ENCODE measurements at places on chromosomes 7 and 10. TPM values are rescaled to one million over a fixed set of nuclear protein-coding genes. Genes with fewer than 3 reads are reported as not detected.

DNA sequence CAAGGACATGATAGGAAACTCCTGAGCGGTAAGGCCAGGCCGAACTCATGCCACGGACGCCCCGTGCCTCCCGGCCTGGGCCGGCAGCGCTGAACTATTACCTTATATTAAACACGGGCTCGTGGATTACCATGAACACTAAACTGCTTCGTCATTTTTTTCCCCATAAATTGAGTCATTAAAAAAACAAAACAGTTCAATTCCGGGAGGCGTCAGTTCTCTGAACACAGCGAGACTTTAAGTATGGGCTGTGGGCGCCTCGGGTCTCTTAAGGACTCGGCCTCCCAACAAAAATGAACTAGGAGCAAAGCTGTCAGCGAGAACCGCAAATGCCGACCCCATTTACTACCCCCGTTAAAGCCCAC is 519 bp downstream of the PITRM1 start:
- DNase-seq: no peak

GRCh38 chr7:117652943-117653680 is 173.3 kb downstream of the CFTR start:
- no peak for DNase-seq

DNA sequence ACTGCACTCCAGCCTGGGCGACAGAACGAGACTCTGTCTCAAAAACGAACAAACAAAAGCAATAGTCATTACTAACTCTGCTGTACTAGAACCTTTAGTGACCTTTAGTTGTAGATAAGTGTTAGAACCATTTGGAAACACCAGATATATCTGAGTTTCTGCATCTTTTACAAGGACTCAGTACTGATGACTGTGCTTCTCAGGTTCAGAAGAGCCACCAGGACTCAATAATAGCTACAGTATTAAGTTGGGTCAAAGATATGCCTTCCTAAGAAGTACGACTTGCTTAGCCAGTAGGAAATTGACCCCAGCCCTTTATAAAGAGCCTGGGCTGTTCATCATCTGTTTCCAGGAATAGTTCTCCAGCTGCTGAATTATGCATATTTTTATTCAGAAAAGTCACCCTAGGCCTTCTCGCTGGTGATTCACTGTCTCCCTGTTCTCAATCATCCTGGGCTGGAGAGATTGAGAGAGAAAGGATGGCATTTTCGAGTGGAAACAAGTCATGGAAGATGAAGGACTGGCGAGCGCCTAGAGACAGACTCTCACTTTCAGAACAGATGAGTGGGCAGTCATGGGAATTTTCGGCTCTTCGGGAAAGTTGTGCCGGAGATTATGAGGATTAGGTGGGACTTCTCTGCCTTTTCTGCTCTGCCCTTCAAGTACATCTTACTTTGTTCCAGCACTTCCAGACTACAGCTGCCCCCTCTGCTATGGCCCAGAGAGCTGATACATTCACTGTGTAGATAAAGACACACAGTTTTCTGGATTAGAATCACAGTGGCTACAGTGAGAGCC is 316.1 kb downstream of the CCDC3 start:
- no peak for DNase-seq

GRCh38 chr7:69612981-69613380 is 14.7 kb downstream of the AUTS2 start:
- no peak for DNase-seq

DNA sequence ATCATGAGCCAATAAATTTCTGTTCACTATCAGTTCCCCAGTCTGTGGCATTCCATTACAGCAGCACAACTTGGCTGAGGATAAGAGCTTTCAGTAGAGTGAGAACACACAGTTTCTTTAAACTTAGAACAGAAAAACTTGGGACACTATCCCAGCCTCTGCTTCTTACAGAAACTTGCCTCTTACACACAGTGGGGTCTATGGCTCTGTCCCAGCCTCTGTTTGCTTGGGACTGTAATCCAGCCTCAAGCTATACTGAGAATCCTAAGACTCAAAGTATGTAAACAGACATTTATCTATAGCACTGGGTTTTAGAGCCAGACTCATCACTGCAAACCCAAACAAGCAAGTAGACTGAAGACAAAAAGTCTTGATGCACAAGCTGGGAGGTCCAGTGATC is 355.8 kb upstream of the VSTM2A start:
- DNase-seq: no peak

- DNase-seq: no peak
These were observed 293.4 kb downstream of the GFRA1 start for GRCh38 chr10:115979576-115979975.

DYDC2 gene
- polyA plus RNA-seq: 0.22 TPM

PTPN20 gene
- 2.2 TPM for polyA plus RNA-seq

GRCh38 chr7:148201992-148202391 is 388.6 kb upstream of the C7orf33 start:
- no peak for DNase-seq

NUTM2B gene
- polyA plus RNA-seq: 3.5 TPM

BEND7 gene
- 39.7 TPM for polyA plus RNA-seq

WEE2 gene
- 0.19 TPM for polyA plus RNA-seq

SLC26A4 gene
- 6.8 TPM for polyA plus RNA-seq

- no peak for DNase-seq
These were observed 2.2 kb downstream of the FASTK start for GRCh38 chr7:151078233-151079040.

GRCh38 chr7:22809902-22810642 is 12.6 kb downstream of the TOMM7 start:
- no peak for DNase-seq

- no peak for DNase-seq
These were observed 4.9 kb downstream of the CADPS2 start for GRCh38 chr7:122881324-122881723.

GRCh38 chr7:7769710-7770627 is 51.6 kb upstream of the RPA3 start:
- DNase-seq: no peak

GRCh38 chr7:132939495-132939894 is 142.4 kb downstream of the CHCHD3 start:
- no peak for DNase-seq

DNA sequence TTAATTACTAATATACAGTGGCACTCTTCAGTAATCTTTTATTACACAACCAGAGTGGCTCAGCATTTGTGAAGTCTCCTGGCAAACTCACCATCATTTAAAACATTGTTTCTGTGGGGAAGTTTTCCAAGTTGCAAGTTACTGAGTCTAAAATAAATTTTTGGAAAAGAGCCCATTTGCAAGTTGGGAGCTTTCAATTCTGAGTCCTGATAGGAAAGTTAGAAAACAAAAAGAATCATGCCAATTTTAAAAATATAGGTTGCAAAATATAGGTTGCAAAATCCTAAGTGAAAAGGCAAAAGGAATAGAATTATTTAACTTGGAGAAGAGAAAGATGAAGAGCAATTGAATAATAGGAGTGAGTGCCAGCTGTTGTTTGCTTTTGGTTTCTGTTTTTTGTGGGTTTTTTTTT is 378.8 kb upstream of the C7orf33 start:
- no peak for DNase-seq

DNA sequence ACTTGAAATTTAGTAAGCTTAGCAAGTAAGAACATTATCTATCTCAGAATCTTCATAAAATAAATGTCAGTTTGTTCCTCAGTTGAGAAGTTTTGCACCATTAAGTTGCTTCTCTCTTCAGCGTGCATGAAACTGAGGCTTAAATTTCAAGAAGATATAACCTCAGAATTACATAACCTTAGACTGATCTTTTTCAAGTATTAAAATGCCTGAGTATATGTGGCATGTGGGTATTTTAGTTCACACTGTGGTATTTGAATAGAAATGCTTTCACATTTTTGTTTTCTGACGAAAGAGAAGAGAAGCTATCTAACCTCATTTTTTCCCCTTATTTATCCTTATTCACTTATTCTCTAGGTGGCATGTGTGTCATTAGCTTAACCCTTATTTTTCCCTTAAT is 104.1 kb downstream of the PHF14 start:
- DNase-seq: no peak

DNA sequence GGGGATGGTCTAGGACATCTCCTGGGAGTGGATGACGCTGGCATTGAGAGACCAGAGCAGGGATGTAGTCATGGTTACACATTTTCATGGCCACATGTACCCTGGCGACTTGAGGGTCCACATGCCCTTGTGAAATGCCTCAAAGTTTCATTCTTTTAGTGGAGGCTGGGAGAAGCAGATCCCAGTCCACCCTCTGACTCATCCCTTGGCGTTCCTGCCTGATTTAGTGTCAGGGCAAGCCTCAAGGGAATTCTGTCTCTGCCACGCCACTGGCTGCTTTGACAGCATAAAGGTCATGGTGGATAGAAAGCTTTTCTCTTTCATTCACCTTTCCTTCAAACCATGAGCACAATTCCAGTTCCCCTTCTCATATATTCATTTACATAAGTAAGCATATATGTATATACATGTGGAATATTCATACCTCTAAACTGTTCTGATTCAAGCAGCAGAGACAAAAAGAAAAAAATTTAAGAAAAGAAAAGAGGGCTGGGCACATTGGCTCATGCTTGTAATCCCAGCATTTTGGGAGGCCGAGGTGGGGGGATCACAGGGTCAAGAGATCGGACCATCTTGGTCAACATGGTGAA is 21.8 kb upstream of the KIF5B start:
- DNase-seq: no peak

DNA sequence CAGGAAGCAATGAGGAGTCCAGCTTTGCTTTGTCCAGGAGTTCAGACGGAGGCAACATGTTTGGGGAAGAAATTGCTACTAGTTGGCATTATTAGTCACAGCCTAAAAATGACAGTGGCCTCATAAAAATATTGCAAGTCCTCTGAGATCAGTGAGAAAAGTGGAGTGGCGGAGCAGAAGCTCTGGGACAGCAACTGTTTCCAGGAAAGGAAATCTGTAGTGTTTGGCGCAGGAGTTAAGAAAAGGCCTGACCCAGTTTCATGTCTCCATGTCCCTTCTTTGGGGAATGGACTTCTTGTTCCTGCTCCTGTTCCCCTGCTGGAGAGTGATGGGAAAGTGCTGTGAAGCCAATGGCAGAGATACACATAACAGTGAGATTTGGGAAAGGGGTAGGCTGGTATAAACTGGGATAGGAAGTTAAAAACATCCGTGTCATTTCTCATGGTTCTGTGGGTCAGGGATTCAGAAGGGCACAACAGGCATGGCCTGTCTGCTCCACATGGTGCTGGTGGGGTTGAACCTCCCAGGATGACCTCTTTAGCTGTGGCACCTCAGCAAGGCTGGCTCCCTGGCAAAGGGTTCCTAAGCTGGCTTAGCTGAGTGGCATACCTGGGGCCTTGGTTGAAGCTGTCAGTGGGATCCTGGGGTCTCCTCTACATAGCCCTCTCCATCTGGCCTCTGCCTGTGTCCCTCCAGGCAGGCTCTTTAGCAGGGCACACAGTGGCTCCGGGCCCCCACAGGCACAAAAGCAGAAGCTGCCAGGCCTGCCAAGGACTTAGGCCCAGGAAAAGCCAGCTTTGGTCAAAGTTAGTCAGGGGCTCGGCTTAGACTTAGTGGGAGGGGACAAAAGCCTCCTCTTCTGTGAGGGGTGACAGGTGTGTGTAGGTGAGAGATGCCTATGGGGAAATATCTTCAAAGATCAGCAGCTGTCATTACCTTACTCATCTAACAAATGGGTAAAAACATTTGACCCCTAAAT is 77.7 kb downstream of the WDFY4 start:
- no peak for DNase-seq

All from left renal pelvis (tissue), 4 donors.